ENCODE measurements at places on chromosomes 1 and 21.

DNA sequence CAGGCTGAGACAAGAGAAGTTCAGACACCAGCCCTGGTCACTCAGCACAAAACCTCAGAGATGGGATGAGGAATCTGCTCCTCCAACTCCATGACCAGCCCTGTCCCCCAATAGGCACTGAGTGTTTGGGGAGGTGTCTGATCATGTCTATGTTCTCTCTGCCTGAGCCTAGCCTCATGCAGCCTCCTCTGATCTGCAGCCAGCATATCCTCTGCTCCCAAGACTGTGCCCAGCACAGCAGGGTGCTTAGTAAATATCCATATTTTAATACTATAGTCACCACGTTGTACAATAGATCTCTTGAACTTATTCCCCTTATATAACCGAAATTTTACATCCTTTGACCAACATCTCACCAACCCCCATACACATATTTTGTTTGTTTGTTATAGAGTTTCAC, 202.9 kb downstream of the MATN1 start:
- no peak for DNase-seq

- no peak for DNase-seq
These were observed 4.9 kb upstream of the NPL start for GRCh38 chr1:182784556-182785171.

DNA sequence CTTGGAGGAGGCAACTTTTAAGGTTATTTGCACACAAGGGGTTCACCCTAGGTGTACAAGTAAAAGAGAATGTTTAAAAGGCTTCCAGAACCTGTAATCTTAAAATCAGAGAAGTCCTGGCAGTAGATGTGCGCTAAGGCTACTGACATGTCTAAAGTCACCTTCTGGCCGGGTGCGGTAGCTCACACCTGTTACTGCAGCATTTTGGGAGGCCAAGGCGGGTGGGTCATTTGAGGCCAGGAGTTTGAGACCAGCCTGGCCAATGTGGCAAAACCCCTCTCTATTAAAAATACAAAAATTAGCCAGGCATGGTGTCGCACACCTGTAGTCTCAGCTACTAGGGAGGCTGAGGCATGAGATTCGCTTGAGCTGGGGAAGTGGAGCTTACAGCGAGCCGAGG, 20.3 kb upstream of the DEGS1 start:
- no peak for DNase-seq

GRCh38 chr1:228706305-228706704, 29.0 kb upstream of the RHOU start:
- DNase-seq, result no peak

DNA sequence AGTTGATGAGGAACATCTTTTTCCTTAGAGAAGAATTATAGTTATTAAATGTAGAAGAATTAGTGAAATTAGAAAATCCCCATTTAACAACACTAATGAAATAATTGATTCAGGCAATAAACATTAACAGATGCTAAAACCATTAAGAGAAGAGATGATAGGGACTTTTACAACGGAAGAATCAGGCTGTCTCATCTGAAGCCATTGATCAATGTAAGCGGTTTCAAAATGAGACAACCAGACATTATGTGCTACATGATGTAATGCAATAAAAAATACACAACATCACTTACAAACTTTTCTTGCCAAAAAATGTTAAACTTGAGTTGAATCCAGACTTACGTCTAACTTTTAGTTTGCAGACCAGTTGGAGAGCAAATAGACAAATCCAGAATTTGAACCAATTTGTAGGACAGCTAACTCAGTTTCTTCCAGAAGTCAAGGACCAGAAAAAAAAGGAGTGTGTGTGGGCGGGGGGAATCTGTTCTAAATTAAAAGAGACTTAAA, 165.4 kb upstream of the DPT start:
- DNase-seq, result no peak

- DNase-seq, result no peak
These were observed 5.5 kb downstream of the LEMD1 start for GRCh38 chr1:205416322-205416721.

GRCh38 chr1:173476197-173476664, 904 bp upstream of the PRDX6 start:
- DNase-seq, result no peak

DNA sequence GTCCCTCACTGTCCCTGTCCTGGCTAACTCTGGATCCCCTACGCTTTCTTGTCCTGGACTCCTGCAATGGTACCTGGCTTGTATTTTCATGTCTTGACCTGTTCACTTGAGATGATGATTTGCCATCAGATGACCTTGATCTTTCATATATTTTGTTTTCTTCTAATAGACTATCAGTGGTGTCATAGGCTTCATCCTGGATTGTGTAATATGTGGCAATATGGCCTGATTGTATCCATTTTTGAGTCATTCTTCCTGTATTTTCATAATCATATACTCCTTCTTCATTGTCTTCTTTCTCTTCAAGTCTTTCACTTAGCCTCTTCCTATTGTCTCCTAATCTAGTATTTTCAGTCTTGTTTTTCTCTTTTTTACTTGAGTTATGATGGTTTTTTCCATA, 11.1 kb downstream of the FLG start:
- no peak for DNase-seq
